ENCODE measurements at places on chromosomes 12 and 14.

- DNase-seq = no peak
Measured at GRCh38 chr12:52910248-52910883, 5.5 kb upstream of the KRT8 start.

DNA sequence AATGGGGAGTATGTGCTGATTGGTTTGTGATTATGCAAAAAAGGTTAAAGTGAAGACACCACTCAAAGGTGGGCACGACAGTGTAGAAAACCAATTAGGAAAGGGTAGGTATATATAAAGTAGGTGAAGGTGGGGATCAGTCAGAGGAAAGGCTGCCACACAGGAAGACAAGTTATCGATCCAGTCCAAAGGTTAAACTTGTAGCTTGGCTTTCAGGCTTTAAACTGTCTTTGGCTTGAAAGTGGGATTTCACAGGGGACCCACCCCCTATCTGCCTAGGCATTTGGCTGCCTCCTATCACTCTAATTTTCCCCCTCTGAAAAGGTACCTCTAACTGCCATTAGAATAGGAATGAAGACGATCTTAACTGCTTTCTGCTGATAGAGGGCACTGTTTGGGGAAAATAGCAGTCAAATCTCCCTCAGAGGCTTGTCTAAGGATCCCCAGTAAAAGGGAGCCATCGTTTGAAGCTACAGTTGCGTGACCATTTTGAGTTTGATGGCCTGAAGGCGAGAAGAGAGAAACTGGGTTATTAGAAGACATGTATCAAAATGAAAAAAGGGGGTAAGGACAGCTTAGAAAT lies 250.2 kb downstream of the GPHN start:
- no peak for DNase-seq

GRCh38 chr12:3352230-3352629 lies 138.8 kb upstream of the PRMT8 start:
- no peak for DNase-seq

DNA sequence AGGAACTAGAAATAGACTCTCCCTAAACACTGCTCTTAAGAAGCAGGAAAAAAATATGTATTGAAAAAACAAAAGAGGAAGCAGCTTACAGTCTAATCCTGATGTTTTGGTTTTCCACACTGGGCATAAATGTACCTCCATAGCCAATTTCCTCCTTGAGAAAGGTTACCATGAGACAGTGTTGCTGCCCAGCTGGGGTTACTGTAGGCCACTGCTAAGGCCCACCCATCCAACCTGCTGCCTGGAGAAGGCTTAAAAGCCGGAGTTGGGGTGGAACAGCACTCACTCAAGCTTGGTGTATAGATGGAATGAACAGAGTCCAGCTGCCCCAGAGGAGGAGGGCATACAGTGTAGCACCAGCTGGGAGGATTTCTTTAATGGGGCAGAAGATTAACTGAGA lies 41.1 kb downstream of the ERG28 start:
- DNase-seq = no peak

DNA sequence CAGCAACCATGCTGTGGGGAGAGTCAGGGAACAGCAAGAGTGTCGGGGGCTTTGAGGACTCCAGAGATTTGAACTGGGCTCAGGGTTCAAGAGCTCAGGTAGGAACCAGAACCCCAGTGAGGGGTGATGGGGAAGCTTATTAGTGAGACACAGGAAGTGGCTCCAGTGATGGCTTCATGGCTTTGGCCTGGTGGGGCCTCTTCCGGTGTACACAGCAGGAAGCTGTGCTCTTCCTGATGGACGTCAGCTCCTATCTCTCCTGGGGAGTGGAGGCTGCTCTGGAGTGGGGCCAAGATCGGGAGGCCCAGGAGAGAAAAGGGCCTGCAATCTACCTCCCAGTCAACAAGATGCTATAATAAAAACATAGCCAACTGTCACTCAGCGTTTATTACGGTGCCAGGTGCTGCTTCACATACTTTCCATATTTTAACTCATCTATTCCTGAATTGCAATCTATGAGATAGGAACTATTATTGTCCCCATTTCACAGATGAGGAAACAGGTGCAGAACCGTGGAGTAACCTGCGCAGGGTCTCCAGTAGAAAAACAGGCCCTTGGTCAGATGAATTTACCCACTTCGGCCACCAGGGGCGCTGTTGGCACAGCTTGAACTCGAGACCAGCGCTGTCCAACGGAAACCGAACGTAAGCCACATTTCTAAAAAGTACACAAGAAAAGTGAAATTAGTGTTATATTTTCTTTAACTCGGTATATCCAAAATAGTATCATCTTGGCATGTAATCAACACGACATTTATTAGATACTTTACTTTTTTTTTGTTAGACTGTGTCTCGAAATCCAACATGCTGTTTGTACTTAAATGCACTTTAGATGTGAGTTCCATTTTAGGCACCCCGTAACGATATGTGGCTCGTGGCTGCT lies 63.6 kb upstream of the DLK1 start:
- DNase-seq = peak; percentile 39

- DNase-seq = peak; percentile 71
Measured at GRCh38 chr14:101665478-101666078, 95.9 kb upstream of the PPP2R5C start.

DNA sequence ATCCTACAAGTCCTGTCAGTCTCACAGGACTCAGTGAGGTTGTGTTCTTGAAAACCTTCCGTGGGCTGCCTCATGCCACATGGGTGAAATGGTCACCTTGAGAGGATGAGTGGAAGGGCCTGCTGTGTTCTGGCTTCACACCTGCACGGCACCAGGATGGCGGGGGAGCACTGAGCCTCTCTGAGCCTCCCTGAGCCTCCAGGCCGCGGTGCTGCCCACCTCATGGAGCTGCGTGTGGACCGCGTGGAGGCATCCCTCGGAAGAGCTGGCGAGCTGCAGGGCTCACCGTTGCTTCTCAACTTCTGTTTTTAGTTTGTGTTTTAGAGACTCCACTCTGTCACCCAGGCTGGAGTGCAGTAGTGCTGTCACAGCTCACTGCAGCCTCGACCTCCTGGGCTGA lies 56.2 kb downstream of the TEAD4 start:
- no peak for DNase-seq

DNA sequence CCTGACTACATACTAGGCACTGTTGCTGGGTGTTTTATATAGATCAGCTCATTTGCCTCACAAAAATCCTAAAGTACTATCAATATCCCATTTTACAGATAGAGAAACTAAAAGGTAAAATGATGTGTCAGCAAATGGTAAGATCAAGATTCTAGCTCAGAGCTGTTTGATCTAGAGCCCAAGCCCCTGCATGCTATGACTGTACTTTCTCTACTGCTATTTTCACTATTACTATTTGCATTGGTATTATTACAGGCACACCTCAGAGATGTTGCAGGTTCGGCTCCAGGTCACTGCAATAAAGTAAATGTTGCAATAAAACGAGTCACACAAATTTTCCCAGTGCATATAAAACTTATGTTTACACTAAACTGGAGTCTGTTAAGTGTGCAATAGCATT lies 10.9 kb downstream of the ISCU start:
- DNase-seq = peak; percentile 21

- no peak for DNase-seq
Measured at GRCh38 chr14:37695866-37696265, 100.4 kb downstream of the TTC6 start.

- peak; percentile 63 for DNase-seq
Measured at GRCh38 chr14:97887690-97888089, 1090.5 kb downstream of the VRK1 start.

GRCh38 chr14:34755215-34755614 lies 40.8 kb upstream of the CFL2 start:
- no peak for DNase-seq

DNA sequence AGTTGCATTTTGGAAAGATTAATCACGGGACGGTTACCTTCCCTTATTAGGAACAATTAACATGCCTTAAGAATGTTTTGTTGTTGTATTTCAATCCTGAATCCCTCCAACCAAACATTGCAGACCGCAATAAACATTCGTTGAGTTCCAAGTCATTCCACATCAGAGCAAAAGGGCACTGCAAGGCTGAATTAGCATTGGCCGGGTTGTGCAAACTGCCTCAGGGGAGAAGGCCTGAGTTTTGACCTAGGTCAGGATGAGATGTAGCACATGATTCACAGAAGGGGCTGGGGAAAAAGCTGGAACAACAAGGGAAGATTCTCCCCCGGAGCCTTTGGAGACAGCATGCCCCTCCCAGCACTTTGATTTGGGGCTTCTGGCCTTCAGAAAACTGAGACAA lies 82.1 kb upstream of the BDKRB2 start:
- no peak for DNase-seq

- DNase-seq = no peak
Measured at GRCh38 chr14:32203928-32204357, 874 bp upstream of the RNU6-8 start.

DNA sequence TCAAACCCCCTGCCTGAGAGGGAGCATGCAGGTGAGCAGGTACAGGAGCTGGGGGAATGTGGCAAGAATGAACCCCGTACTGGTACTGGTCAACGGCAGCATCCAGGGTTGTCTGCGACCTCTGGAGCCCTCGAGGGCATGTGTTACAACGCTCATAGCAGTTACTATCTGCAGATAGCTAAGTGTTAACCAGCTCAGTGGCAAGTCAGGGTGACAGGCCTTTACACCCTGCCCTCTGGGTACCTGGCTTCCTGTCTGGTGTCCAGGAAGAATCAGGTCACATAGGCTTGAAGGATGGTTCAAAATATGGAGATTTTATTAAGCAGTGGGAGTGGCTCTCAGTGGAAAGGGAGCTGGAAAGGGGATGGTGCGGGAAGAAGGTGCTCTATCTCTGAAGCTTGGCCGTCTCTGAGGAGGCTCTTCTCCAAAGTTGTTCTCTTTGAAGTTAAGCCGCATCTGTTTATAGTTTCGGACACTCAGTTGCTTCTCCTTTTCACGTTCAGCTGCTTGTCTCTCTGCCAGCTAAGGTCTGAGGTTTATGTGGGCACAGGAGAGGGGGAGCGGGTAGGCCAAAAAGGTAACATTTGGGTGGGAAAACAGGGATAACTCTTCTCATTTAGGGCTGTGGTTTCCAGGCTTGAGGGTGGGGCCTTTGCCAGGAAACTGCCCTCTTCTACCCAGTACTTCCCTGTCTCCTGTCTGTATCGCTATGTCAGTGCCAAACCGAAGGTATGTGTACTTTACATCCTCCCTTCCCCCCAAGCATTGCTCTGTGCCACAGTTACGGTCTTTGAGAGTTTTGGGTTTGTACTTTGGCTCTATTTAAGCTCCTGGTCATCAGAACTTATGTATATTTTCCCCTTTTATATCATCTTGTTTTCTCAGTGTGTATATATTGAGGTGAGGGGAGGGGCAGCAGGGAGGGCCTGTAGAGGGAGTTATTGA lies 305.8 kb downstream of the RGS6 start:
- DNase-seq = no peak

DNA sequence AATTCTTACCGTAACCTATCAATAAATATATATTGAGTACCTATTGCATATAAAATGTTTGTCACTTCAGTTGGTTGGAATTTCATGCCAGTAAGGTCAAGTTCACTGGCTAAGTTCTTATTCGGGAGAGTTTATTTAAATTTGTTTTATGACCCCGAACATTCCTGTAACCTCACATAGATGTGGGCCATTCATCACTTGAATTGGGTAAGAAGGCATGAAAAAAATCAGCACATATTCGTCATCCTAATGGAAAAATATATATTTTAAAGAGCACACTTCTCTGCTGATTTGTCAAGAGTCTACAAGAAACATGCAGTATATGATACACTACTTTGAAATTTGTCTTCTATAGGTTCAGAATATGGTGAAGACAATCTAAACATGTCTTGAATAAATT lies 263.4 kb downstream of the CCDC91 start:
- no peak for DNase-seq

- no peak for DNase-seq
Measured at GRCh38 chr12:82609234-82609914, 77.3 kb upstream of the TMTC2 start.

DNA sequence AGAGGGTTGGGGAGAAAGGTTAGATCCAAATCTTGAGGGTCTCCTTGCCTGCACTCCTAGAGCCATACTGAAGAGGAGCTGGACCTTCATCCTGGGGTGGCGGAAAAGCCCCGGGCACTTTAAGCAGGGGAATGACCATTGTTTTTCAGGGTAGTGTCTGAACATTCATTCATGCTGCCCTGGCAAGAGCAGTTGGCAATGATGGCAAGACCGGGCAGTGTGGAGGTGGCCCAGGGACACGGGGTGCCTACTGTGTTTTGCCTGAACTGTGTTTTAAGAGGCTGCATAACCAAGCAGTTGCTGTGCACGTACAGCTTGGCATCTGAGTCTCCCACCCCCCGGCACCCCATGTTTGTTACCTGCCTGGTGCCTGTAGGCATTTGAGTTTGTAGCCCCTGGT lies 14.7 kb downstream of the TPCN1 start:
- DNase-seq = no peak

- DNase-seq = no peak
Measured at GRCh38 chr12:120331390-120331789, 3.8 kb upstream of the PLA2G1B start.

GRCh38 chr12:74431801-74432200 lies 105.8 kb upstream of the ATXN7L3B start:
- DNase-seq = peak; percentile 5

GRCh38 chr12:40152783-40153383 lies 47.0 kb upstream of the SLC2A13 start:
- DNase-seq = peak; percentile 68

GRCh38 chr14:35117112-35117511 lies 4.7 kb downstream of the PPP2R3C start:
- no peak for DNase-seq

DNA sequence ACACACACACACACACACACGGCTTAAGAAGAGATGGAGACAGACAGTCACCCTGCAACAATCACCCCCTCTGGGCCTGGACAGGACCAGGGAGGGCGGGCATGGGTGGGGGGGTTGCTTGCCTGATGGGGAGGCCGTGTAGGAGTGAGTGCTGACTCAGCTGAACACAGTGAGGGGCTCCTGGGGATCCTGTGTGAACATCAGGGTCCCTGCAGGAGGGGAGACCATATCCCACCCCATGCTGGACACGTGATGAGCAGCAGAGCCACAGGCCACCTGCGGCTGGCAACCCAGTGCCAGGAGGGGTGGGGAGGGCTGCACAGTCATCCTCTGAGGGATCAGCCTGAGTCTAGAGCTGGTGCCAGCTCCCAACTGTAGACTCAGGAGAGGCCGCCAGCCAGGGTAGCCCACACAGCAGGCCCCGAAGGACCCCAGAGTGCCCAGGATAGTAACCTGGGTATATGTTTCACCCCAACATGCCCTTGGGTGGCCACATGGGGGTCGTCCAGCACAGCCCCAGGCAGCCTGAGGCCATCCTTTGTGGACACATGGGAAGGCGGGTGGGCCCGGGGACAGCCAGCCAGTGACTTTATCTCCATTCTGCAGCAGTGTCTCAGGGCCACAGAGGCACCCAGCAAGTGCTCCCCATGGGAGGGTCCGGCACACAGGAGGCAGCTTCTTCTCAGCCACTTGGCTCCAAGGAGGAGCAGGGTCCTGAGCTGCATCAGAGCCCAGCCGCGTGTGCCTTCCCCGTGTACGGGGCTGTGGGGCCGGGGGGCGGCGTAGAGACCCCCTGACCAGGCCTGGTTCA lies 73.7 kb upstream of the SFSWAP start:
- no peak for DNase-seq
